ENCODE measurements at places on chromosomes 11 and 22.

- no peak for DNase-seq
These were observed 1.3 kb downstream of the SCARF2 start for GRCh38 chr22:20436307-20436767.

- no peak for DNase-seq
These were observed 72.1 kb upstream of the KCNQ1OT1 start for GRCh38 chr11:2771758-2772466.

- peak; percentile 56 for DNase-seq
These were observed 7.5 kb upstream of the CDKN1C start for GRCh38 chr11:2892967-2893528.

GRCh38 chr11:80958361-80958760, 1517.5 kb upstream of the TENM4 start:
- no peak for DNase-seq

- DNase-seq = no peak
These were observed 75.2 kb downstream of the DHCR7 start for GRCh38 chr11:71372693-71373657.

GRCh38 chr11:111774955-111775710, 8.9 kb upstream of the PPP2R1B start:
- no peak for DNase-seq

DNA sequence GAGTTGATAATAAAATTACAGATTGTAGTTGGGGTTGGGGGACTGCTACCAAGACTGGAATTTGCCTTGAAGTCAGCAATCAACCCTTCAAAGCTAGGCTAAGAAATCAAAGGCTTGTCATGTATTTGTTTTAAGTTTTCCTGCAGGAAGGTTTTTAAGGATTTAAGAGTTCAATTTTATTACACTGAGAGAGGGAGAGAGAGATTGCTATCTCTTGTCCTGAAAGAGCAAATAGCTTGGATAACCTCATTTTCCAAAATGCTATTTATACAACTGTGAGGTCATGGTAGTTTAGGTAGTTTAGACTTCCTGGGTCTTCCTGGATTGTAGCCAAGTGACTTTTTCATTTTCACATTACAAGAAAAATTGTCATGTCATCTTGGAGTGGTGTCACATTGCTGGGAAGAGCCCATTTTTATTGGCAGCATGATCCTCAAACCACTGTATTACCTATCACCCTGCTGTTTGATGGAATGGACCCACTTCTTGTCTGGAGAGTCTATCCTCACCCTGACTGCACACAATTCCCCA, 10.1 kb upstream of the PRSS23 start:
- DNase-seq = no peak

DNA sequence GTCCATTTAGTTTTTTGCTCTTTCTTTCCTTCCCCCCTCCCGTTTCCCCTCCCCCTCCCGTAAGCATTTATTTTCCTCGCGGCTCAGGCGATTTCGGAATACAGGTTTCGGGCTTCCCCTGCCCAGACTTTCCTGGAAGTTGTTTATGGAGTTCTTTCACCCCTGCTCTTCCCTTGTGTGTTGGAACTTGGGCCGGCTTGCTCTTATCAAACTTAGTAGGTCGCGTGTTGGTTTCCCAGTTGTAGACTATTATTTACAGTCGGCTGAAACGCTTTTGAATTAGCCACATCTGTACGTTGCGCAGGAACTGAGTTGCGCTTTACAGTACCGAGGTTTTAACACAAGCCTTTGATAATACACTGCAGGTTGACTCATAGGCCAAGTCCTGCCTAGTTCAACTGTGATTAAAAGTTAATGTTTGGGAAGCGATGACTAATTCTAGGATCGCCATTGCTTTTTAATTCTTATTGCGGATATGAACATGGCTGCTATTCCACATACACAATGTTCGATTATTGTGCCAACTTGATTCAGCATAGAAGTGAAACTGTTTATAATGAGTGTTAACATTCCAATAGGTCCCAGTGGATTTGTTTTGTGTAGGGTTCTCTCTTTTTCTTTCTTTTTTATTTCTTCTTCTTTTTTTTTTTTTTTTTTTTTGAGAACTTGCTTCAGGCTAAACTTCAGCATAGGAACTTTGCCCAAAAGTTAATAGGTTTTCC, 1.7 kb downstream of the YAP1 start:
- peak; percentile 62 for DNase-seq

GRCh38 chr11:69949327-69949726, 128.8 kb upstream of the ANO1 start:
- no peak for DNase-seq

DNA sequence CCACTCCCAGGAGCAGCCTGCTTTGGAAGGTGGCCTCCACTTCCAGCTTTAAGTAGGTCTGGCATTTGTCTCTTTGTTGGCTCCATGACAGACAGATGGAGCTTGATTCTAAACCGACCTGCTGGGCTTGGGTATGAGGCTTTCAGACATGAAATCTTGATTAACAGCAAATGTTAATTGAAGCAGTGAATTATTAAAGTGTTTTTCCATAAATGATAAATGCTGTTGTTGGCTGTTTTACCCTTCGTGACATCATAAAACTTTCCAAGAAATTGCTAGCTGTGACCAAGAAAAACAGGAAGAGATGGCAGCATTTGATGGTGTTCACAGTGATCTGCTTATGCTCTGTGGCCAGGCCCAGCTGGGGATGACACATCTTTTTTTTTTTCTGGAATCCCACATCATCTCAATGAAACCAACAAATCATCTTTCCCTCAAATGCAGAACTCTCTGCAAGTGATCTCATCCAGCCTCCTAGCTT, 66.1 kb downstream of the RBMXL2 start:
- no peak for DNase-seq

GRCh38 chr22:44500599-44500998, 2.6 kb upstream of the RTL6 start:
- DNase-seq = no peak

- no peak for DNase-seq
These were observed 952 bp upstream of the CATSPERZ start for GRCh38 chr11:64298966-64299846.

GRCh38 chr11:69870766-69871165, 51.5 kb upstream of the FGF3 start:
- no peak for DNase-seq

- no peak for DNase-seq
These were observed 9.1 kb upstream of the TUB start for GRCh38 chr11:8071616-8072581.

- DNase-seq = no peak
These were observed 20.7 kb upstream of the NAV2 start for GRCh38 chr11:19691815-19692500.

DNA sequence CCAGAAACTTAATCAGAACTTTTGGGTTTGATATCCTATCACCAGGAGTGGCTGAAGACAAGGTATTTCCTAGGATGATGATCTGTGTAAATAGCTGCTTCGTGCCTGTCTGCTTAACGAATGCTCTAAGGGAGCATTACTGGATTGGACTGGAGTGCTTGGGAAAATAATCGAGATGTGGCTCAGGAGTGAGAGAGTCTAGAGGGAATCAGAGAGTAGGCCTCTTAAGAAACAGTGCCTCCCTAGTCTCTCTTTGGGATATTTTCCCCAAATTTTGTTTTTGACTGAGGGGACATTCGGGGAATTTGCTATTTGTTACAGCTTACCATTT, 2.5 kb downstream of the MAML2 start:
- DNase-seq = no peak

DNA sequence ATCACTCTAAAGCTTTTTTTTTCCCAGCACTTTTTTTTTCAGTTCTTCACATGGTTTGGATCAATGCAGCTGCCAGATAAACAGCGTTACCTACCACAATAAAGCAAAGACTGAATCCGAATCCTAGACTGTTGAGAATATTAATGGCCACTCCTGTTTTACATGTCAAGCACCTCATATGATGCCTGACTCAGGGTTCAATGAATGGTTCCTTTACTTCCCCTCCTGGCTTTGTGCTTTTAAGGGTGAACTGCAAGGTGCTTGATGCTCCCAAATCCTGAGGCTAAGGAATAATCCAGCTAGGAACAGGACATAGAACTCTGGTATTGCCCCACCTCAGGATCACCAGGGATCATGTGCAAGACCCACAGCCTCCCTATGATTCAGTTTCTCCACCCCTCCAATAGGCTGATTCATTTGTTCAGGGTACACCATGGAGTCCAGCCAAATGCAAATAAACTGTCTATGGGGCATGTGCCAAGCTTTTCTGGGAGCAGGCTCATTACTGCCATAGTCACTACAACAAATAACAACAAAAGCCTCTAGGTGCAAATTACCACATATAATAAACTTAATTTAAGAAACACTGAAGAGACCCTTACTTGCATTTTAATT, 104.3 kb downstream of the GAB2 start:
- DNase-seq = peak; percentile 42

- no peak for DNase-seq
These were observed 226.4 kb downstream of the FAT3 start for GRCh38 chr11:92451063-92451462.

- peak; percentile 89 for DNase-seq
These were observed 20.3 kb downstream of the CLPB start for GRCh38 chr11:72413914-72414628.

- no peak for DNase-seq
These were observed 803.0 kb upstream of the FAT3 start for GRCh38 chr11:91421641-91422040.

GRCh38 chr11:44351006-44351660, 41.2 kb upstream of the ALX4 start:
- DNase-seq = no peak

DNA sequence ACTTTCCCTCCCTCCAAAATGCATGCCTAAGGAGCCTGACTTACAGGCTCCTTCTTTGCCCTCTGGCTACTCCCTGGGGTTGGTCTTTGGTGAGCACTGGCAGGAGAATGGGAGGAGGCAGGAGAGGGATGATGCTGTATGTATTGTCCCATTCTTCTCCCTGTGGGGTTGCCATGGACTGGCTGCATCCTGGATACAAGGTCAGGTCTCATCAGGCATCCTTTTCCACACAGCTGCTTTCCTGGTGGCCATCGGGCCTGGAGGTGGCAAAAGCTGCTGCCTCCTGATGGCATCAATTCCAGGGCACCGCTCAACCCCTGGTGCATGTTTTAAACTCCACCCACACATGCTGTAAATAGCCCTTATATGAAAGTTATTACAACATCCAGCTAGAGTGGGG, 257.2 kb downstream of the ETS1 start:
- DNase-seq = no peak

GRCh38 chr11:132576706-132577105, 955.6 kb downstream of the OPCML start:
- no peak for DNase-seq

DNA sequence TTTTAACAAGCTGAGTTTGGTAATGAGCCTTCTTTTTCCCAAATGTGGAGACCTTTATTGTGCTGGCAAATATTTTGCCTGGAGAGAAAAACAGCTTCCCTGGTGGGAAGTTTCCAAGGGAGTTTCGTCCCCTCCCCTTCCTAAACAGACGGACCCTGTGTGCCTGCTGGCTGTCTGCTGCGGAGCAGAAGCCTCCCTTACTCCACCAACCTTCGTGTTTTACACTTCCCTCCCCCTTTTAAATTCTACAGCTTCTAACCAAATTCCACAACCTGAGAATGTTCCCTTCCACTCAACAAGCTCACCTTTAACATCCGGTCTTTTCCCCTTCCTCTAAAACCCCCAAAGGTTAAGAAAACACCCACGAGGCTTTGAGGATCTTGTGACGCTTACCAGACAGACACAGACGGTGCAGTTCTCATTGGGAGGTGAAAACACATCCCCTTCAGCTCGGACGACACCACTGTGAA, 17.1 kb downstream of the VWCE start:
- no peak for DNase-seq

- no peak for DNase-seq
These were observed 19.8 kb downstream of the ZNF280B start for GRCh38 chr22:22488736-22489135.

- no peak for DNase-seq
These were observed 9.7 kb downstream of the ADAMTS8 start for GRCh38 chr11:130418756-130419155.

DNA sequence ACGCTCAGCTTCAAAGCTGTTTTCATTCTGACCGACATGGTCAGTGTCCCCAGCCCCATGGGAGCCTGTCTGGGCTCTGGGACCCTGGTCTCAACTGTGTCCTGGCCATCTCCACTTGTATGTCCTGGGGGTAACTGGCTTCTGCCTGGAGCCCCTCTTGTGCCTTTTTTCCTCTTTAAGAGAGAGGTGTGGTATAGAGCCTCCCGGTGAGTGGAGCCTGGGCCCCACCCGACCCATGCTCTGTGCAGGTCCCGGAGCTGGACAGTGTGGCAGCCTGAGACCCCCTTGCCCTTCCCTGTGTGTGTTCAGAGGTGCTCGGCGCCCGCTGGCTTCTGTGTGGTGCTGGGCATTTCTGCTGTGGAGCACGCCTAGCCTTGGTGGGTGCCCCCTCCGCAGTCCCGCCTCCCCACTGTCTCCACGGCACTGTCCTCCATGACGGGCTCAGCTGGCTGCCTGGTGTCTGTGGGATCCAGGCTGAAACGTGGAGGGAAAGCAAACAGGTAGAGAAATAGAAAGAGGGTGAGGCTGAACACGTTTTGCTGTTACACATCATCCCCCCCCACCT, 74.9 kb downstream of the PARVB start:
- no peak for DNase-seq

DNA sequence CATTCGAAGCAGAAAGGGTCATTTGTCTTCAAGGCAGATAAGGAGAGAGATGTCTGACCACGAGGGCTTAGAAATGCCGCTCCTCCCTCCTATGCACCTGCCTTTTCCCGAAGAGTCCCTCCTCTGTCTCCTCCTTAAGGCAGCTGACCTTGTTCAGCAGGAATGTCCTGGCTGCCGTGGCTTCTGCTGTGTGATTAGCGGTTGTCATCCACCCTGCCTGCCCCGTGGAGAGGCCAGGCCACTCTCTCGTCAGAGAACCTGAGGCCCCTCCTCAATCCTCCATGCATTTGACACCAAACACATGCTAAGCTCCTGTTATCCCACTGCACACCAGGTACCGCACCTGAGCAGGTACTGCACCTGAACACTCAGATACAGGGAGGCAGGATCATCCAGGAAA, 834.6 kb downstream of the TBC1D22A start:
- no peak for DNase-seq

DNA sequence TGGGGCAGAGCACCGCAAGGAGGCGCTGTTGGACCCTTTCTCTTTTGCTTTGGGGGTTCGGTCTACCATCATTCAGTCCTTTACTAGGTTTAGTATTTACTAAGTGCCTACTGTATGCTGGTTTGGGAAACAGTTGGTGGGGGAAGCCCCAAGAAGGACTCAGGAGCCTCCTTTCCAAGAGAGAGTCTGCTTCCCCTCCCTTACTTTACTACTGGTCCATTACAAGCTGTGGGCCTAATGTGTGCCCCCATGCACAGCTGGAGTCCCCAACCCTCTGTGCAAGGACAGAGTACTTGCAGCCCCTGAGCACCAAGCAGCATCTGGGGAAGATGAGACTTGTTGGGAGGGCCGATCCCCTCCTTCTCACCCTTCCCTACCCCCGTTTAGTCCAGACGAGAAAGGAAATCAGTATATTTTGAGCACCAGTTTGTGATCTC, 876 bp upstream of the UBE2L6 start:
- DNase-seq = peak; percentile 92

DNA sequence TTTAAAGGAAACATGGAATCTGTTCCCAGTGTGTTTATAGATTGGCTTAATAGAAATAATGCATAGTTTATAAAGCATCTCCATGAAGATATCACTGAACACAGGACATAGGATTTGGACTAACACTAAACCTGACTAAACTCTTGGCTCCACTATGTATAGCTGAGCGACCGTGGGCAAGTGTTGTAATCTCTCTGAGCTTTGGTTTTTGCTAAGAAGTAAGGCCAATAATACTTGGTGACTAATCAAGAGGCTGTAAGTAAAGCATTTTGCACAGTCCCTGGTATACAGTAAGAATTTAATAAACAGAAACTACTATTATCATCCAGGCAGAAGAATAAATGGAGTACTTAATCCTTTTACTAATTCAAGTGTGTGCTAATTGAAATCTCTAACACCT, 125.5 kb upstream of the MTMR2 start:
- DNase-seq = no peak
